ENCODE measurements at places on chromosomes 12 and 14.

- DNase-seq = no peak
Observed at GRCh38 chr12:115918763-115919162, 358.7 kb downstream of the MED13L start.

GRCh38 chr12:11863478-11863906 is 207.2 kb upstream of the BCL2L14 start:
- DNase-seq = no peak

- no peak for DNase-seq
Observed at GRCh38 chr12:132083614-132083940, 60.5 kb downstream of the DDX51 start.

- no peak for DNase-seq
Observed at GRCh38 chr12:104454997-104455396, 1.8 kb upstream of the CHST11 start.

Data from CD14-positive monocyte (primary cell).